ENCODE measurements at places on chromosomes 12 and 14.

DNA sequence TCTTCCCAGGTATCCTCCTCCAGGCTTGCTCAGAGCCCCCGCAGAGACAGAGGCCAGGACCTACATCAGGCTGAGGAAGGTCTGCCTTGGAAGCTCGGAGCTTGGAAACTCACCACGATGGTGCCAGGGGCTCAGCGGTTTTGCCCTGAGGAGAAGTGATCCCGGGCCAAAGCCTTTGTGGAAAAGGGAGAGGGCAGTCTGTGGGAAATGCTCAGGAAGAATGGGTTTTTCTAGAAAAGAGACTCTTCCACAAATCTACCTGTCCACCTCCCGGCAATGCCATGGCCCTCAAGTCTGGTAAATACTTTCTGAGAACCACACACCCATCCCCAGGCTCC is 8.0 kb downstream of the KRT2 start:
- no peak for DNase-seq

DNA sequence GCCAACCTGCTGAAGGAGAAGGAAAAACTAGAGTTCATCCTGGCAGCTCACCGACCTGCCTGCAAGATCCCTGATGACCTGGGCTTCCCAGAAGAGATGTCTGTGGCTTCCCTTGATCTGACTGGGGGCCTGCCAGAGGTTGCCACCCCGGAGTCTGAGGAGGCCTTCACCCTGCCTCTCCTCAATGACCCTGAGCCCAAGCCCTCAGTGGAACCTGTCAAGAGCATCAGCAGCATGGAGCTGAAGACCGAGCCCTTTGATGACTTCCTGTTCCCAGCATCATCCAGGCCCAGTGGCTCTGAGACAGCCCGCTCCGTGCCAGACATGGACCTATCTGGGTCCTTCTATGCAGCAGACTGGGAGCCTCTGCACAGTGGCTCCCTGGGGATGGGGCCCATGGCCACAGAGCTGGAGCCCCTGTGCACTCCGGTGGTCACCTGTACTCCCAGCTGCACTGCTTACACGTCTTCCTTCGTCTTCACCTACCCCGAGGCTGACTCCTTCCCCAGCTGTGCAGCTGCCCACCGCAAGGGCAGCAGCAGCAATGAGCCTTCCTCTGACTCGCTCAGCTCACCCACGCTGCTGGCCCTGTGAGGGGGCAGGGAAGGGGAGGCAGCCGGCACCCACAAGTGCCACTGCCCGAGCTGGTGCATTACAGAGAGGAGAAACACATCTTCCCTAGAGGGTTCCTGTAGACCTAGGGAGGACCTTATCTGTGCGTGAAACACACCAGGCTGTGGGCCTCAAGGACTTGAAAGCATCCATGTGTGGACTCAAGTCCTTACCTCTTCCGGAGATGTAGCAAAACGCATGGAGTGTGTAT is 2.4 kb downstream of the FOS start:
- DNase-seq = peak; percentile 47

- no peak for DNase-seq
Observed at GRCh38 chr12:98751580-98752115, 106.6 kb downstream of the APAF1 start.

GRCh38 chr12:41045509-41045908 is 142.6 kb upstream of the PDZRN4 start:
- DNase-seq = no peak

DNA sequence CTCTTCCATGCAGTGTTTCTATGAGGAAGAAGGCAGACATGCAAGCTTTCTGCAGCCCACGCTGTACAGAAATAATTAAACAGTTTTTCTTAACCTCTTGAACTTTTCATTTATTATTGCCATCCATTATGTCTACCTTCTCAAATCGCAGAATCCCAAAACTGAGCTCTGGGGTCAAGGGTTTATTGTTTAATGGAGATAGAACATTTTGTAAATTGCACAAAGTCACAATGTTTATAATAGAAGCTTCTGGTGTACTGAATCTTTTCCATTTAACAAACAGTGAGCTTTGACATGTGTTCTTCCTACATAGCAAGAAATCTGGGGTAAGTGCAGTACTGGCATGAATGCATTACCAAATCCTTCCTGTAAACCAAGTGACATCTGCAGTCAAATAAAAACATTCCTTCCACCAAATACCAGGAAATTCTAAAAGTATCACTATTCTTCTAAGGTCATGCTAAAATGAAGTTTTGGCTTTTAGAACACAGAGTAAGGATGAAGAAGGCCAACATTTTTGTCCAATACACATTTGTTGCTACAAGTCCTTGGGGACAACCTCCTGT is 385.3 kb upstream of the DDHD1 start:
- DNase-seq = no peak

DNA sequence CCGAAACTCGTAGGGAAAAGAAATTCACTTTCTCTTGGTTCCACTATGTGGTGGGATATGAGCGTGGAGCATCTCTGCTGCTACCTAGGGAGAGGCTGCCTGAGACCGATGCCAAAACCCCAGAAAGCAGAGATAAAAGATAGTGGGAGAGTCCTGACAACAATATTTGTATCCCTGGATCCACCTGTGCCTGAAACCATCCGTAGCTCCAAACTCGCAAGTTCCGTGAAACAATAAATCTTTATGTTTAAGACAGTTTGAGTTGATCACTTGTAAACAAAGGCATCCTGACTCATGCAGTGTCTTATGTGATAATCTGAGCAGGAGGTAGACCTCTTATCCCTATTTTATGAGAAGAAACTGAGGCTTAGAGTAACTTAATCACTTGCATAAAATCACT is 2.9 kb downstream of the MAP1LC3B2 start:
- DNase-seq = no peak

All from substantia nigra (tissue), 51 donors.